Cerebellar cortex (tissue), 1 donor: ENCODE measurements at places on chromosomes 12 and 14.

- DNase-seq, result no peak
Measured at GRCh38 chr14:89613260-89614008, 196.4 kb upstream of the FOXN3 start.

- no peak for DNase-seq
Measured at GRCh38 chr14:26377150-26377549, 220.7 kb downstream of the NOVA1 start.

GRCh38 chr14:83847102-83847501 lies 1682.8 kb upstream of the FLRT2 start:
- no peak for DNase-seq

- no peak for DNase-seq
Measured at GRCh38 chr12:70045514-70045913, 197.7 kb upstream of the CNOT2 start.

- DNase-seq, result no peak
Measured at GRCh38 chr12:47610686-47611252, 95.1 kb downstream of the RPAP3 start.
